ENCODE measurements at places on chromosomes 2 and 18. TPM values are rescaled to one million over a fixed set of nuclear protein-coding genes. Genes with fewer than 3 reads are reported as not detected.
A peak's percentile ranks its signal among the peaks of the same experiment; 100 is the strongest.

TMEM247 gene
- not detected for polyA plus RNA-seq

TTR gene
- 0.43 TPM for polyA plus RNA-seq

- DNase-seq, result peak; percentile 34
- H3K4me1 ChIP-seq, result peaks cover 13% of the 10 kb centered on the region
- H3K36me3 ChIP-seq, result no peaks in the 10 kb centered on the region
- no peaks in the 10 kb centered on the region for H3K27me3 ChIP-seq
Observed at GRCh38 chr18:25005541-25006403, 346.2 kb downstream of the ZNF521 start.

DNA sequence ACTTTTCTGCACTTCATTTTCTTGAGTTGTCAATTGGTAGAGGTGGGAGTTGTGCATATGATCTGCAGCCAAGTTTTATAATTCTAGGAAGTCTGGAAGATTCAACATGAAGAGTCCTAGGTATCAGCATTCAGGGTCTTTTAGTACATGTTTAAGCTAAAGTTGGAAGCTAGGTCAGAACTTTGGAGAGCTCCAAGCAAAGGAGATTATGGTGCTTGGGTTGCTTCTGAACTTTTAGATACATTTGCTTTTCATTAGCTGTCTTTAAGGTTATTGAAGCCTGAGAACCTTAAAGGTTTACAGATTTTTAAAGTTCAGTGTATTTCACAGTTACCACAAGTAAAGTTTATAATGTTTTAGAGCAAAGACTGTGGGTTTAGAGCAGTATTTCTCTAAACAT, 85.5 kb downstream of the EPC2 start:
- no peak overlapping the region for H3K27ac ChIP-seq
- no peaks in the 10 kb centered on the region for H3K27me3 ChIP-seq
- peaks cover 1% of the 10 kb centered on the region for H3K36me3 ChIP-seq
- H3K4me1 ChIP-seq, result no peaks in the 10 kb centered on the region
- DNase-seq, result peak; percentile 34

HDAC4 gene
- polyA plus RNA-seq, result 6.9 TPM

GRCh38 chr2:121833358-121833723, 77.9 kb downstream of the TSN start:
- no peaks in the 10 kb centered on the region for H3K36me3 ChIP-seq
- H3K27ac ChIP-seq, result no peak overlapping the region
- H3K4me3 ChIP-seq, result no peak overlapping the region
- H3K4me1 ChIP-seq, result no peaks in the 10 kb centered on the region
- H3K27me3 ChIP-seq, result no peaks in the 10 kb centered on the region
- no peak for DNase-seq

GRCh38 chr2:121599963-121600651, 49.2 kb downstream of the CLASP1 start:
- peaks cover 4% of the 10 kb centered on the region for H3K4me1 ChIP-seq
- no peaks in the 10 kb centered on the region for H3K36me3 ChIP-seq
- no peaks in the 10 kb centered on the region for H3K27me3 ChIP-seq
- no peak for DNase-seq

DPP4 gene
- 14.9 TPM for polyA plus RNA-seq

VWC2L gene
- 0.04 TPM for polyA plus RNA-seq

Measured in lung (tissue), 17 donors.